ENCODE measurements at places on chromosomes 7 and 10.

GRCh38 chr7:85708221-85708620, 521.4 kb upstream of the SEMA3D start:
- DNase-seq: no peak

DNA sequence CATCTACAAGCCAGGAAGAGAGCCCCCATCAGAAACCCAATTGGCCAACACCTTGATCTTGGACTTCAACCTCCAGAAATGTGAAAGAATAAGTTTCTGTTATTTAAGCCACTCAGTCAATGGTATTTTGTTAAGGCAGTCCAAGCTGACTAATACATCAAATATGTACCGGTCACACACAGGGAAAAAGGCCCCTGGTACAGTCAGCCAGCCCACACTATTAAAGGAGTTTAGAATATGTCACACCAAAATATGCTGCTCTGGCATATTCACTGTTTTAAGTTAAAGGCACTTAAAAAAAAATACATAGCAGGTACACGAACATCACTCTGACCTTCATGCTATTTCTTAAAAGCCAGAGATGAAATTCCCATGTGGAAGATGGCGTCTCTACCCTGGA, 15.2 kb upstream of the CDCA7L start:
- no peak for DNase-seq

DNA sequence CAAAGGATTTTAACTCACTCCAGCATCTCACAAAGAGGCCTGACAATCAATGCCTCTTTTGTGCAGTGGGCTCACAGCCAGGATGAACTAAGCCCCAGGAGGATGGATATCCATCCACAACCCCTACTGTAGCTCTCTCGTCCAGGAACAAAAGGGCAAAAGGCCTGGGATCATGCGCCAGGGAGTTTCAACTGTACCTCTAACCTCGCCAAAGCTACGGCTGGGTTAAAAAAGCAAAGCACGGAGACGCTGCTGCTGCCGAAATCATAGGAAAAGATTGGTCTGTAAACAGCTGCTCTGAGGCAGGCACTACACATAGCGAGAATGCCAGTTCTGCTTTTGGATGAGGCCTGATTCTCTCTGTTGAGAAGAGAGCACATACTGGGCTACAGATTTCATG, 32.1 kb downstream of the VSTM4 start:
- no peak for DNase-seq

DNA sequence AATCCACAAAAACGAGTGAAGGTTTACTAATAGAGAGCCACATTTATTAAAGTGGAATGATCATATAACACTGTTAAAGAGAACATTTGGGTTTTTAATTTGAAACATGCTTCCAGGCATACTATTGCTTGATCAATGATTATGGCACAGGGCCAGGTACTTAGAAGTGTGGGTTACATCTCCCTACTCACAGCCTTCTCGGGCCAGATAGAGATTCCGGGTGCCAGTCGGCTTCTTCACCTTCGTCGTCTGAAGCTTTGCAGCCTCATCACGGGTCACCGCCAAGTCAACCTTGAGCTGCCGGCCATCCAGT, 19.4 kb downstream of the RBM28 start:
- DNase-seq: no peak

- no peak for DNase-seq
These were observed 33.9 kb downstream of the EBLN1 start for GRCh38 chr10:22183771-22184461.
